ENCODE measurements at places on chromosomes 6 and 20. TPM values are rescaled to one million over a fixed set of nuclear protein-coding genes. Genes with fewer than 3 reads are reported as not detected.
A peak's percentile ranks its signal among the peaks of the same experiment; 100 is the strongest.

PNISR gene
- polyA plus RNA-seq, result 114 TPM

DNA sequence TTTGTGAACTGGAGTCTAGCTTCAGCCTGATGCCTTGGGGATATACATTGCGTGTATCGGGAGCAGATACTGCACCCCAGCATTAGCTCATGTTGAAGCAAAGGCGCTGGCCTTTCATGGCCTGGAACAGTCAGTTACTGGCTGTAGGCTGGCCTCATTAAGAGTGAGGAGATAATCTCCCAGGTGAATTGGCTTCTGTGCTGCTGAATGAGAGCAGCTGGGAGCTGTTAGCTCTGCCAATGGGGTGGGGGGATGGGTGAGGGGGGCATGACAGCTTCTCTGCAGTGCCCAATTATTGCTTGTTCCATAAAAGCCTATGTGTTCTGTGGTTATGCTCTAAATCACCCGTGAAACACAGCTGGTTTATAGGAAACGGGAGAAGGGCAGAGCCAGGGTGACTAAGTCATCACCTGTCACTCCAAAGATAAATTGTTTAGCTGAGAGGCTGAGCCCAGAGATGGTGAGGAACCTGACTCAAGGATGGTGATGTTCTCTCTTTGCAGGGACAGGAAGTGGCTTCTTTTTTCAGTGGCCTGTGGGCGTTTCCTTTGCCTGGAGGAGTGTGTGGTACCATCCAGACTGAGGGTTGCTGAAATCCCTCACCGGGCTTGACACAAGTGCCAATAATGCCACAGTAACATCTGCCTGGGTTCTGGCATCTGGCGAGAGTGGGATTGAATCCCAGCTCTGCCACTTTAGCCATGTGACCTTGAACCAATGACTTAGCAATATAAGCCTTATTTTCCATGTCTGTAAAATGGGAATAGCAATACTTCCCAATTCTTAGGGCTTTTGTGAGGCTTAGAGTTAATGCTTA is 170.8 kb downstream of the BCAS1 start:
- peak; percentile 83 for DNase-seq

ZNF311 gene
- polyA plus RNA-seq, result 0.36 TPM

DNA sequence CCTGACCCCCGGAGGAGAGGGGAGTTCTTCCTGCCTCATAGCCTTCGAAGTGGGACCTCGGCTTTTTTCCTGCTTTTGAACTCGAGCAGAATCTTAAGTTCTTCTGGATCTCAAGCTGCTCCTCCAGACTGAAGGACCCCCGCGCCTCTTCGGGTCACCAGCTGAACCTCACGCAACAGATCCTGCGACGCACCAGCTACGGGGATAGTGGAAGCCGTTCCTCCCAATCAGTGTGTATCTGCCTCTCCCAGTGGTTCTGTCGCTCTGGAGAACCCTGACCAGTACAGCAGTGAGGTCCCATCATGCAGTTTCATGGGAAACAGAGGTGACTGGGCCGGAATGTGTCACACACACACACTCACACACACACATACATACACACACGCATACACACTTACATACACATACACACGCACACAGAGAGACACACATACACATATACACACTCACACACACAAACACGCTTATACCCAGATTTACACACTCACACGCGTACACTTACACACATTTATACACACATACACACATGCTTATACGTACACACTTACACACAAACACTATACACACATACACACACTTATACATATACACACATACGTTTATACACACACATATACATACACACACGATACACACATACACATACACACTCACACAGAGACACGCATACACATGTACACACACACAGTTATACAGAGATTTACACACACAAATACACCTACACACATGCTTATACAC is 170.0 kb downstream of the TTLL2 start:
- no peak for DNase-seq

NAA20 gene
- 82.4 TPM for polyA plus RNA-seq

GRCh38 chr20:63945031-63945658 is 11.1 kb downstream of the UCKL1 start:
- no peak for DNase-seq

VGLL2 gene
- polyA plus RNA-seq, result not detected

- no peak for DNase-seq
Observed at GRCh38 chr6:62285612-62286469, at the start of gene KHDRBS2. Gene KHDRBS2 (minus strand): TSS chr6:62286225.

- DNase-seq, result no peak
Observed at GRCh38 chr6:141077355-141078333, 1055.1 kb upstream of the GJE1 start.

DNA sequence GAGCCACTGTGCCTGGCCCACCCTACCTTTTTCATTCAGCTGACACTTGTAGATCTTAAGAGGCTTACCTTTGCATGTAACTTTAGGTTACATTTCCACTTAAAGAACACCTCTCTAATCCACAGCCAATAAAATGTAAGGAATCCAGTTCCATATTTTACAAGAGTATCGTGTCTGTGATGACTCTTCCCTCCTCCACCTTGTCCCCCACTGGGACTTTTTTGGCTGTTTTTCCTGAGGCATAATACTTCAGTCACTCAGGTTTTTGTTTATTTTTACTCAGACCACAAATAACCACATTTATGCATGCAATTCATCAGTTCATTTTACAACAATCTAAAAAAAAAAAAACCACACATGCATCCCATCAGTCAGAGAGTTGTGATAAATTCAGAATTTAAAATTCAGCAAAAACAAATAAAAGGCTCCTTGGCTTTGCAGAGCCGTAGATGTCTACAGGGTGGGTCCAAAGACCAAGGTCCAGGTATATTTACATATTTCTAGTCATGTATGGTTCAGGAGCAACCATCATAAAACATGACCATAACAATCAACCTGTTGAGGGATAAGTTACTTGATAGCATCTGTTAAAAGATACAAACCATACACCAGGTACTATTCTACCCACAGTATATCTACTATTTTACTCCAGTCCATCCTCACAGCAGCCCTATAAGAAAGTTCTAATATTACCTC is 9.9 kb downstream of the ATXN1 start:
- DNase-seq, result no peak

SLC17A4 gene
- polyA plus RNA-seq, result not detected

GRCh38 chr6:57324538-57324937 is 7.1 kb downstream of the PRIM2 start:
- no peak for DNase-seq

CBFA2T2 gene
- polyA plus RNA-seq, result 17.9 TPM

- DNase-seq, result no peak
Observed at GRCh38 chr20:48098099-48098498, 312.8 kb upstream of the SULF2 start.

DNA sequence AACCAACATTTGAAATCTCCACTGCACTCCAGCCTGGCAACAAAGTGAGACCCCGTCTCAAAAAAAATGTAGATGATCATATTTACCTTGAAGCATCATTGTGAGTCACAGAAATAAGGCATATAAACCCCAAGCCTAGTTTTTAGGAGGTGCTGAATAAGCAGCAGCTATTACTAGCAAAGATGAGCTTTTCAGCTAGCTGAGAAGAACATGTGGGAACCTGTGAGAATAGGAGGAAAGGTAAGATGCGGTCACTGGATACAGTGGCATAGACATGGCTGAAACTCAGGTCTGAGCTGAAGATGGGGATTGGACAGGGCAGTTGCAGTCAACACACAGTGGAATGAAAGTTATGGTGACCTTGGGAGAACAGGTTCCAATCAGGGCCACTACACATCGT is 284.3 kb upstream of the IRAK1BP1 start:
- DNase-seq, result no peak

DNA sequence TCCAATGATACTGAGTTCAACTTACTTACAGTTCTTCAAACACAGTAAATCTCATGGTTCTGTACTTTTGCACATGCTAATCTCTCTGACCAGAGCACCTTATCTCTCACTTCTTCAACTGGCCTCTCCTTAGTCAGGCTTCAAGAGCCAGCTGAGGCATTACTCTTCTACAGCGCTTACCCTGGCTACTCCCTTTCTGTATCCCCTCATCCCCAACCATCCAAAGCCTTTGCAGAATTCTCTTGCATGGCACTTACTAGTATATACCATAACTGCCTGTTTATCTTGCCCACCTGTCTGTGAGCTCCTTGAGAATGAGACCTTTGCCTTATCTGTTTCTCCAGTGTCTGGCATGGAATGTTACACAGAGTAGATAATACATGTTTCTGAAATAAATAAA is 49.2 kb downstream of the SESN1 start:
- no peak for DNase-seq

GRCh38 chr6:131399433-131399832 is 173.6 kb upstream of the ARG1 start:
- DNase-seq, result no peak

ADGRB3 gene
- not detected for polyA plus RNA-seq

DNA sequence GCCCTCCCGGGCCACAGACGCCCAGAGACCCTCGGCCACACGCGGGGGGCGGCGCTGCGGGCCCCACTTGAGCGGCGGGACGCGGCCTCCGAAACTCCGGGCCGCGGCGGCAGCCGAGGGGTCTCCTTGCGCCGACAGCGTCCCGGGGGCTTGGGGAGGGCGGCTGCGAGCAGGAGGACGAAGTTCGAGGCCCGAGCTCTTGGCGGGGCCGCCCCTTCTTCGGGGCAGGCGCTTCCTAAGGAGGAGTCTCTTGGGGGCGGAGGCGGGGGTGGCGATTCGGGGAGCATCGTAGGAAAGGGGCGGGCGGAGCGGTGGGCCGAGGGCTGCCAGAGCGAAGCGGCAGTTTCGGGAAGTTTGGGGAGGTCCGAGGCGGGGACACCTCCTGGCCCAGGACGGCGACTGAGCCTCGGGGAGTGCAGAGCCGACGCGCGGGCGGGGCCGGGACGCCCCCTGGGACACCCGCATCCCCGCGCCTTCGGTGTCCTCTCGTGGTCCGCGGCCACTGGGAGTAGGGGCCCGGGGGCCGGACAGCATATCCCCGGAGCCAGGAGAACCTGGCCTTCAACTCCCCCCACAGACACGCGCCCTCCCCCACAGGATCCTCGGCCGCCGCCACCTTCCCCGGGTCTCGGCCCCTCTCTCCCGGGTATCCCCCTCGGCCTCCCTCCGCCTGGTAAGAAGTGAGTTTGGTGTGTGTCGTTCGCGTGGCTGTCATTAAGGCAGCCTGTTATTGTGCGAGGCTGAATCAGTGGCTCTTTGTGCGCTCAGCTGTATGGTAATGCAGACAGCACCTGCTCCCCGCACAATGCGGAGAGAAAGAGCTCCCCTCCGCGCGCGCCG is 613 bp upstream of the DLL1 start:
- DNase-seq, result peak; percentile 53

DNA sequence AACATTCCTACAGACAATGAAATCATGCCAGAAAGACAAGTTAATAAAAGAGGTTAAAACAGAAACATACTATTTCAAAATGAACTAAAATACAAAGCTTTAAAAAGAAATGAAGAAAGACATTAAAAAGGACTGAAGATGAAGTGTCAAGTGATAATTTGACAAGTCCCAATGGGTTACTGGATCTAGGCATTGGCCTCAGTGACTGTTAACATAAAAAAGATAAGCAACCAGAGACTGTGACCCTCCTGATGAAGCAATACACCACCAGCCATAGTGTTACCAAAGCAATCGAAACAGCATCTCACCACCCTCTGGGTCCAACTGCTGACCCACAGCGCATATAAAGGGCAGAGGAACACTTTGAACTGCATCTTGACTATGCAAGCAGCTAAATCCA is 130.3 kb downstream of the FIG4 start:
- no peak for DNase-seq

MMP24OS gene
- polyA plus RNA-seq, result 9.0 TPM

GRCh38 chr20:6525447-6526303 is 241.8 kb upstream of the BMP2 start:
- no peak for DNase-seq

- DNase-seq, result no peak
Observed at GRCh38 chr6:36743032-36743431, 45.4 kb downstream of the RAB44 start.

- no peak for DNase-seq
Observed at GRCh38 chr6:83884523-83884922, 25.0 kb downstream of the CYB5R4 start.

Data from naive thymus-derived CD8-positive, alpha-beta T cell (primary cell).